ENCODE measurements at places on chromosomes 5 and 9.
A peak's percentile ranks its signal among the peaks of the same experiment; 100 is the strongest.

DNA sequence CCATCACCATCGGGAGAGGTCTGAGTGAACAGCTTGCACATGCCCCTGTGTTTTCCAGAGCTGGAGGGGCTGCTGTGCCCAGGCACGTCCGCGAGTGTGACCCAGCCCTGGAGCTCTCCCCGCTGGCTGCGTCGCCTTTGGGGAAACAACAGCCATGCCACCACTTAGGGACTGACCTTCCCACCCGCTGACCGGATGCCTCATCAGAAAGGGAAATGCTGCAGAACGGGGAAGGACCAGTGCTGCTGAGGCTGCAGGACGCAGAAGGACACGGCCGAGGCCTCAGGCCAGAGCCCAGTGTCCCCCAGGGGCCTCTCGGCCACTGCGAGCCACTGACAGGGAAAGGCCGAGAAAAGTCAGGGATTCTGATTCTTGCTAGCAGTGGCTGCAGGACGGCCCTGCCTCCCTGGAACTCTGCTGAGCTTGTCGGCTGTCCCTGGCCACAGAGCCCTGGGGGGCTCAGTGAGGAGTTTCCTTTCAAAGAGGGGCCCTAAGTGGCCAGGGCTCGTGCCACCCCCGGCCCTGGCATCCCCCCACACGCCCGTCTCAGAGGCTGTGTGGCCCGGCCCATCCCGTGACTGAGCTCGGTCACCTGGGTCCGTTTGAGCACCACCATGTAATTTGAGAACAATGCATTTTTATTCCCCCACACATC is 130.8 kb downstream of the ZNF354C start:
- DNase-seq, result peak; percentile 67

GRCh38 chr5:81422671-81423070 is 28.7 kb upstream of the ACOT12 start:
- DNase-seq, result no peak

DNA sequence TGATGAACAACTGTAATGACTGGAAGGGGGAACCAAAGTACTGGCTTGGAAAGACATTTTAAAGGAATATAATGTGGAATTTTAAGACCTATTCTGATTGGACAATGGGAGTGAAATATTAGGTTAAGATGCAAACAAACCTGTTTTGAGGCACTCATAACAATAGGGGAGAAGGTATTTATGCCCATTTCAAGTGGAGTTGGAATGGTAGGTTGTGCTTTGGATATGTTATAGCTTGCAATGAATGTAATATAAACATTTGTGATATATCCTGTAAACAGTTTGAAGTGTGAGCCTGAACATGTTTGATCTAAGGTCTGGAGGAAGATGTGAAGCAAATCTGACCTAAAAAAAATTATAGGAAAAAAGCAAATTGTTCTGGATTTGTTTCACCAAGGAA is 129.6 kb upstream of the GRHPR start:
- DNase-seq, result no peak

DNA sequence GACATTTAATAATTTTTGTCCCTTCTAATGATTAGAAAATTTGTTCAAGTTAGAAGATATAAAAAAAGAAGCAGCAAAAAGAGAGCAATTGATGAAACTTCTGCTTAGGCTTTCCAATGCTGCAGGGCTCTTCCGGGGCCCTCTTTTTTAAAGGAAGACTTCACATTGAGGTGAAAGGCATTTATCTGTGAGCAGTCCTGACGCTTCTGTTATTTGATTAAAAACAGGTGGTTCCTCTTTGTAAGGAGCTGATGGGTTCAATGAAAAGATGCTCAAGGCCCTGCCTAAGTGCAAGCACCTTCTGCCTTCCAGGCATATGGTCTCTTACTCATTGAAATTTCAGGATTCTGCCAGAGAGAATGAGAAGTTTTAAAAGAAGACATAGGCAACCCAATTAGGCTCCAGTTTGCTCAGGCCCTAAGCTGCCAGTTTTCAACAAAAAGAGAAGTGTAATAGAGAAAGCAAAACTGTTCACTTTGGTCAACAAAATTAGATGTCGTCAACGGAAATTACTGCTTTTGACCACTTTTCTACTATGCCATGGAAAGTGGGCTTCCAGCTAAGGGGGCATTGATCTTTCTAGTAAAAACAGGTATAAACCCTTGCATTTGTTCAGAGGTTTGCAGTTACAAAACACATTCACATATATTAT is 100.2 kb downstream of the INSYN2B start:
- DNase-seq, result no peak

GRCh38 chr5:125856949-125857348 is 566.3 kb upstream of the GRAMD2B start:
- no peak for DNase-seq

DNA sequence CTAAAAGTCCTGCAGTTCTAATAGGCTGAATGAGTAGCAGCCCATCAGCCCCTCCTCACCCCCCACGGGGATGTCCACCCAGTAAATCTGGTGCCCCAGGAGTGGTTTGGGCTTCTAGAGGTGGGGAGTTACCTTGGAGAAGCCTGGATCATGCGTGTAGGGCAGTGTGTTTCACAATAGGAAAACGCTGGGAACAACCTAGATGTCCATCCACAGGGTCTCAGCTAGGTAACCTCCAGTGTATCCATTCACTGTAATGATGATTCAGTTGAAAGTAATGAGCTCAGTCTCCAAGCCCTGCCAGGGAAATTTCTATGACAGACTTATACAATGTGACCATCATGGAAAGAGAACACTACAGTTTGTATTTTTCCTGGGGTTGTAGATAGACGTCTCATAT is 51.8 kb downstream of the NDST1 start:
- peak; percentile 36 for DNase-seq

- DNase-seq, result no peak
Observed at GRCh38 chr9:71766663-71767062, 1.6 kb downstream of the CEMIP2 start.

DNA sequence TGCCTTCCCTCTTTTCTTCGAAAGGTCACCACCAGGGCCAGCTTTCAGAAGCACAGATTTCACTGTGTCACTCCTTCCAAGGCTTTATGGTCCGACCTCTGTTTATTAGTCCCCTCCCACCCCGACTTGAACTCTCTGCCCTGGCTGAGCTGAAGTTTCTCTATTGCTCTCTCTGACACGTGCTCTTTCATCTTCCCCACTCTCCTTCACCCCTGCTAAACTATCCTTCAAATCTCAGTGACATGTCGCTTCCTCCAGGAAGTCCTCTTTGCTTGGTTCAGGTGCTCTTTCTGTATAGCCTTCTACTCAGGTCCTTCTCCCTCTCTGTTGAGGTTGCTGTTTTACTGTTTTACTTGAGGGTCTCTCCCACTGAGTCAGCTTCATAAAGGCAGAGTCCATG is 64.4 kb downstream of the ARHGEF37 start:
- no peak for DNase-seq
